IMR-90 (cell line): ENCODE measurements at places on chromosomes 2 and 18.
A peak's percentile ranks its signal among the peaks of the same experiment; 100 is the strongest.

DNA sequence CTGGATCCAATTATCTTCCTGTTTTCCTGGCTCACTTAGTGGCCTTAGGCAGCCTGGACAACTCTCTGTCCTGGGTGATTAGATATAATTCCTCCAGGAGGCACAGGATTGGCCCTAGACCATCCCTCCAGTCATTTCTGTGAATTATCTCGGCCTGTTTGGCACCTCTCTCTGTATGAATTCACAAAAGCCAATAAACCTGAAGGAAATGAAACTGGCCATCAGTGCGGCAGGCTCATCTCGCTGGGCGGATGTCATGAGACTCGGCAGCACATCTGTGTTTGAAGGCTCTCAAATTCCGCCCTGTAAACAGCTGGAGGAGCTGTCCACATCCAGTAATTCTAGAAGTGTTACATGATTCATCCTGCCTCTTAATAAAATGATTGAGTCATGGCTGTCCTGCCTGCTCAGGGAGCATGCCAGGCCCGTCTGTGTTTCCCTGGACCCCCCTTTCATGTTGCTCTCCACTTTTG, 38.6 kb downstream of the ACOXL start:
- peak; percentile 27 for DNase-seq

DNA sequence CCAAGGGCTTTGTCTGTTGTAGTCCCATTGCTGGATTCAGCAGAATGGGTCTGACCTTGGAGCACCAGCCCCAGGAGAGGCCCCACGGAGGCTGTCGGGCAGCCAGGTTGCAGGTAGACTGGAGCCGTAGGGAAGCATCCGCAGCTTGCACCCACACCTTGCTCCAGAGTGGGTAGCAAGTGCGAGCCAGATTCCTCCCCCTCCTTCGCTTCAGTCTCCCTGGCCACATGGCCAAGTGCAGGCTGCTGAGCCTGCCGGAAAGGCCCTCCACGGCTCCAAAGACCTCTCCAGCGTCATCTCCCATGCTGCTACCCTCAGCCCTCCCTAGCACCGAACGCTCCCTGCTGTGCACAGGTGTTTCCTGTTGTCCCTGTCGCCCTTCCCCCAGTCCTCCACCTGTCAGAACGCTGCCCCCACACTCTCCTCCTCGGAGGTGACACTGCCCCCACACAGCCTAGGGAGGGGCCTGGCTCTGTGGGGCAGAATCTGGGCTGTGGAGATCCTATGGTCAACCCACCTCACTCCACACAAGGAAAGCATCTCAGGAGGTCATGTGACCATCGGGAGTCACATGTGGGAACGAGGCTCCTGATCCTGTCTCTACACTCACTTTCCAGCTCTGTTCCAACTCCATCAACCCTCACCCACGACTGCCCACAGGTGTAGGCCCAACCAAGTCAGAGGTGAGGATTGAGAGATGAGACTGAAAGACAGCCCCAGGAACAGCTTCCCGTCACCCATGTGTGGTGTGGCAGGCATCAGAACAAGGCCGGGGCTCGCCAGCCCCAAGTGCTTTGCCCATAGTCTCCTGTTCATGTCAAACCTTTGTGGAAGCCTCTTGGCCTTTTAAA, 8.3 kb downstream of the KCNF1 start:
- DNase-seq: no peak

- no peak for DNase-seq
These were observed 103.9 kb upstream of the MCFD2 start for GRCh38 chr2:47019532-47019931.

- no peak for DNase-seq
These were observed 347.6 kb upstream of the VRK2 start for GRCh38 chr2:57698935-57699449.

DNA sequence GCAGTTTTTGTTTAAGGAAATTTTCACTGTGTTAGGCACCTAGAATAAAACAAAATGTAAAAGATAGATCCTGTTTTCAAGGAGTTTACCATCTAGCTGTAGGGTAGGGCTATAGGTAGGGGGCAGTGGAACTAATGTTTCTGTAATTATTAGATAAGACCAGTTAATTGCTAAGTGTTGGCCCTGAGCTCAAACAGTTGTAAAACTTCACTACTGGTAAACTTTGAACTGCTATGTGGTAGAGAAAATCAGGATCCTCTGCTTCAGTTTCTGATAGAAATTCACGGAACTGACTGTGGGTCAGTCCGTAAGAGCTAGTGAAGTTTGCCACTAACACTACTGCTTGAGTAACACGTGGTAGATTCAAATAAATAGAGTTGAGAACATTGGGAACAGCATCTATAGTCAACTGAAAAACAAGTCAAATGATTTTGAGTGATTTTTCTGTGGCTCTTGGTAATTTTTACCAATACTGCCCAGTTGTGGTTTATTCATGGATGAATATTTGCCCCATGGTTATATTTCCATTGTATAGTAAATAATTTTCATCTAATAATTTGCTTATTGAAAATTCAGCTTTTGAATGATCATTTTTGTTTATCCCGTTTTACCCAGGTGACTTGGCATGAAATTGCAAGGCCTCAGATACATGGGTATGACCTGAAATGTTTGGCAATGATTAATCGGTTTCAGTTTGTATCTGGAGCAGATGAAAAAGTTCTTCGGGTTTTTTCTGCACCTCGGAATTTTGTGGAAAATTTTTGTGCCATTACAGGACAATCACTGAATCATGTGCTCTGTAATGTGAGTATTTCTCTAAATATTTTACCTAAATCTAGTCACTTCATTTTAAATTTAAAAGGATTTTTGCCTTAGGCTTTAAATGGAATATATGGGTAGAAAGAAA, 26.4 kb downstream of the ELP2 start:
- DNase-seq: peak; percentile 70

GRCh38 chr2:80012061-80012460, 292.5 kb downstream of the LRRTM1 start:
- no peak for DNase-seq

- peak; percentile 15 for DNase-seq
These were observed 13.7 kb upstream of the PER2 start for GRCh38 chr2:238302087-238302486.

GRCh38 chr2:239775623-239776435, 249.3 kb downstream of the NDUFA10 start:
- no peak for DNase-seq
